Type B pancreatic cell (in vitro differentiated cells): ENCODE measurements at places on chromosomes 2 and 18. TPM values are rescaled to one million over a fixed set of nuclear protein-coding genes. Genes with fewer than 3 reads are reported as not detected.

DNA sequence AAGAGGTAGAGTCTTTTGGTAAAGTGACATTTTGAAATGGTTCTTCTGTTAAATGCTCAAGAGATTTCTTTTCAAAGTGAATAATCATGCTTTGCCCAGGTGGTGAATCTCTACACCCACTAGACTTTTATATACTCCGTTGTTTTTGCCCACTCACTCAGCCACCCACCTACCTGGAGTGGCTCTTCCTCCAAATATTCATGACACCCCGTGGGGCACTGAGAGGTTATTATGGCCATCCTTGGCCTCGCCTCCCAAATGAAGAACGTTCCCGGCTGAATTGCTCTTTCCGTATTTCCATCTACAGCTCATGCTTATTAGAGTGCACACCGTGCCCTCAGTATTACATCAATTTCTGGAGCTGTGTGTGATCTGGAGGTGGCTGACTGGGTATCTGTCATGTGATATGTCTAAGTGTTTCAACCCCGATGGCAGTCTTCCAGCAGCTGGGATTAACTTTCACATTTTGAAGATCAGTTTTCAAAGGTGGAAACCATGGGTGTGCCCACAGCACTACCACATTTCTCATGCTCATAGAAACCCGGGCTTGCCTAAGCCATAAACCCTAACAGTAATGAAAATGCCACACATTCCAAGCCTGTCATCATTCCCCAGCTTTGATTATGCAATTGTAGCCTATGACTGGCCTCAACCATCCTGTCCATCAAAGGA is 406.6 kb upstream of the MMADHC start:
- H3K4me3 ChIP-seq, result peak overlapping the region; percentile 56
- peak overlapping the region; percentile 89 for H3K27ac ChIP-seq
- DNase-seq, result no peak
- H3K36me3 ChIP-seq, result no peaks in the 10 kb centered on the region
- H3K27me3 ChIP-seq, result no peaks in the 10 kb centered on the region

DNA sequence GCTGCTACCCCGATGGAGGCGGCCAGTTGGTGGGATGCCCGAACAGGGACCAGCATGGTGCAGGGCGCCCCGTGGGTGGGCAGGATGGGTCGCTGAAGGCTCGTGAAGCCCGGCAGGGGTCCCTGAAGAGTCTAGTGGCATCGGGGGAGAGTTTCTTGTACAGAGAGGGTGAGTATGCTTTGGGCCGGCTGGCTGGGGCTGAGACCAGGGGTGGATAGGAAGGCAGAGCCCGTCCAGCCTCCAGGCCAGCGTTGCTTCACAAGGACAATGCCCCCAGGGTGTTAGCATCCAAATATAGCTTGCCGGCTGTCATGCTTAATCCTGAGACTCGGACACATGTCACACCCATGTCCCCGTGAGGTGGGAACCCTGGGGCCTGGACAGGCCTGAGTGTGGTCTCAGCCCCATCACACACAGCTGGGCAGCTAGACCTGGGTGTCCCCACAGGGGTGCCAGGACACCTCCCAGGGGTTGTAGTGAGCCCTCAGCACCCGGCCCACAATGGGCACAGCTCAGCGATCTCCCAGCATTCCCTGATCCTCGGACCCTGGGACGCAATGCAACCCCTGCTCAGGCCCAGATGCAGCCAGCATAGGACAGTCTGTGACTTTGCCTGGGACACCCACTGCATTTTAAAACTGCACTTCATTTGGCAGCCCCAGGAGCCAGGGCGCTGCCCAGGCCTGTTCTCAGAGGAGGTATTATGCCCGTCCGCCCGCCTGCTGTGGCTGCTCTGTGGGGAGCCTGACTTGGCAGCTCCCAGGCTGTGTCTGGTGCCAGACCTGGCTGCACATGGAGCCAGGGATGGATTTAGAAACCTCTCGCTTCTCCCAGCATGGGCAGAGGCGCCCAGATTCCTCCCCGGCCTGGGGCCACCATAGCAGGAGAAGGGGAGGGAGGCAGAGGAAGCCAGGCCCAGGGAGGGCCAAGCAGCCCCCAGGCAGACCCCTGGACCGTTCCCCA is 36.4 kb downstream of the RAMP1 start:
- H3K27ac ChIP-seq, result no peak overlapping the region
- no peaks in the 10 kb centered on the region for H3K27me3 ChIP-seq
- no peaks in the 10 kb centered on the region for H3K36me3 ChIP-seq
- no peak overlapping the region for H3K4me3 ChIP-seq
- peaks cover 11% of the 10 kb centered on the region for H3K4me1 ChIP-seq
- DNase-seq, result no peak

GRCh38 chr18:47912794-47913585 is 17.5 kb downstream of the SMAD2 start:
- peak overlapping the region; percentile 42 for H3K27ac ChIP-seq
- H3K4me3 ChIP-seq, result no peak overlapping the region
- peaks cover 17% of the 10 kb centered on the region for H3K36me3 ChIP-seq
- no peaks in the 10 kb centered on the region for H3K27me3 ChIP-seq
- DNase-seq, result no peak

DNA sequence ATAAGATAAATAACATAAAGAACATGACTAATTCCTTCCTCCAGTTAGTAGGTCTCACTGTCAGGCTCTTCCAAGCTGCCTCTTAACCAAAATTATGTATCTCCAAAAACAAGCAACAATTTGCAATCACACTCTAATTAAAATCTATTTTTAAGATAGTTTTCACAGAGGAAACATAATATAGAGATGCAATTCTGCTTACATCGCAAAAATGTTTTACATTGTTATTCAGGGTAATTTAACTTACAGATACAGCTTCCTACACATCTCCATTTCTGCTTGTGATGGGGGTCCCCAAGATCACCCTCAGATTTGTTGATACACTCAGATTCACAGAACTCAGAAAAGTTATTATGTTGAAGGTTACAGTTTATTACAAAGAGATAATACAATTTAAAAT is 115.5 kb downstream of the DSC3 start:
- no peak overlapping the region for H3K4me3 ChIP-seq
- H3K36me3 ChIP-seq, result no peaks in the 10 kb centered on the region
- peaks cover 3% of the 10 kb centered on the region for H3K27me3 ChIP-seq
- DNase-seq, result no peak

- DNase-seq, result no peak
- H3K4me1 ChIP-seq, result no peaks in the 10 kb centered on the region
- H3K36me3 ChIP-seq, result no peaks in the 10 kb centered on the region
- H3K4me3 ChIP-seq, result no peak overlapping the region
- peaks cover 22% of the 10 kb centered on the region for H3K27me3 ChIP-seq
Observed at GRCh38 chr2:126761981-126762878, 106.3 kb downstream of the GYPC start.

DNA sequence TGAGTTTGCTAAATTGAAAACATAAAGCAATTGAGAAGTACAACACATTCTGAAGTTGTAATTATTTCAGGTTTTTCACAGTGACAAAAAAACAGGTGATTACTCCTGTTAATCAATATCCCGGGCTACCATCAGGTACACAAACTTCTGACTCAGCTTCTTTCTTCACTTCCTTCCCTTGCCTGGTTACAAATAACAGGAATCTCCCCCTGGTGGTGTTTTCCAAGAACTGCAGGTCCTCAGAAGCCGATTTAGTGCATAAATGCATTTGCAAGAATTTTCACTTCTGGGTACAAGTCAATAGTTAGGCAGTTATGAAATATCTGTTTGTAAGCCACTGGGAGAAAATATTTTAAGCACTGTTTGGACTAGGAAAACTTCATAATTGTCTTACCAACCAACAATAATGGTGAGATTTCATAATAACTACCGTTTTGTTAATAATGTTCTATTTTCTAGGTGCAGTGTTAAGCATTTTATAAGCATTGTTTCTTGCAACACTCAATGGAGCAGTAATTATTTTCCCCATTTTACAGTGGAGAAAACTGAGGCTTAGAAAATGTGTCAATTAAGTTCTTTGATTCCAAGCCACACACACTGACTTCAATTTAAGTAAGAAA is 12.4 kb upstream of the GMCL1 start:
- H3K27ac ChIP-seq, result no peak overlapping the region
- H3K4me1 ChIP-seq, result peaks cover 5% of the 10 kb centered on the region
- no peak for DNase-seq
- H3K4me3 ChIP-seq, result no peak overlapping the region
- H3K36me3 ChIP-seq, result peaks cover 11% of the 10 kb centered on the region

DNA sequence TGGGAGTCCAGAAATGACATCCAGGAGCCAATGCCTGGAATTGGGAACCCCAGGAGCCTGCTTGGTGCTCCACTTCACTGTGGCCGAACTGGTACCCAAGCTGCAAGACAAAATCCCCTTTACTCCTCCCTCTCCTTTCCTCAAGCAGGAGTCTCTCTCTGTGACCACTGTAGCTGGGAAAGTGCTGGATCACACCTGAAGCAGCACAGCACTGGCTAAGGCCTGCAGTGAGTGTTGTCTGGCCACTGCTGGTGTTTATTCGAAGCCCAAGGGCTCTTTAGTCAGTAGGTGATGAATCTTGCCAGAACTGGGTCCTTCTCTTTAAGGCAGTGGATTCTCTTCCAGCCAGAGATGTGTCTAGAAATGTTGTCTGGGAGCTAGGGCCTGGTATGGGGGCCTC is 26.4 kb downstream of the STPG4 start:
- H3K36me3 ChIP-seq, result no peaks in the 10 kb centered on the region
- H3K4me1 ChIP-seq, result peaks cover 11% of the 10 kb centered on the region
- H3K27ac ChIP-seq, result no peak overlapping the region

DNA sequence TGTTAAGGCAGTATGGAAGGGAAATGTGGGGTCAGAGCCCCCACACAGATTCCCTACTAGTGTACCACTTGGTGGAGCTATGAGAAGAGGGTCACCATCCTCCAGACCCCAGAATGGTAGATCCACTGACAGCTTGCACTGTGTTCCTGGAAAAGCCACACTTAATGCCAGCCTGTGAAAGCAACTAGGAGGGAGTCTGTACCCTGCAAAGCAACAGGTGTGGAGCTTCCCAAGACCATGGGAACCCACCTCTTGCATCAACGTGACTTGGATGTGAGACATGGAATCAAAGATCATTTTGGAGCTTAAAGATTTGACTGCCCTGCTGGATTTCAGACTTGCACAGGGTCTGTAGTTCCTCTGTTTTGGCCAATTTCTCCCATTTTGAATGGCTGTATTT is 10.8 kb upstream of the SCN1A start:
- no peak overlapping the region for H3K4me3 ChIP-seq
- H3K27ac ChIP-seq, result no peak overlapping the region
- no peak for DNase-seq
- H3K27me3 ChIP-seq, result no peaks in the 10 kb centered on the region
- H3K4me1 ChIP-seq, result no peaks in the 10 kb centered on the region
- H3K36me3 ChIP-seq, result no peaks in the 10 kb centered on the region

The SLC9A2 gene
- 6.3 and 10.0 TPM in 2 replicates for total RNA-seq

The TXNL4A gene
- 103 and 126 TPM in 2 replicates for total RNA-seq

The LCT gene
- 2.8 and 7.2 TPM in 2 replicates for total RNA-seq

The KCNJ3 gene
- total RNA-seq, result 6.0 and 11.7 TPM in 2 replicates

The IL1RN gene
- total RNA-seq, result 11.0 and 20.5 TPM in 2 replicates

The LAMA3 gene
- total RNA-seq, result 9.4 and 15.3 TPM in 2 replicates

GRCh38 chr2:175914846-175915245 is 87.2 kb downstream of the LNPK start:
- DNase-seq, result no peak
- H3K36me3 ChIP-seq, result no peaks in the 10 kb centered on the region
- no peak overlapping the region for H3K27ac ChIP-seq
- peaks cover 3% of the 10 kb centered on the region for H3K27me3 ChIP-seq

- DNase-seq, result no peak
- H3K36me3 ChIP-seq, result no peaks in the 10 kb centered on the region
- peaks cover 14% of the 10 kb centered on the region for H3K4me1 ChIP-seq
- peaks cover 9% of the 10 kb centered on the region for H3K27me3 ChIP-seq
- no peak overlapping the region for H3K27ac ChIP-seq
- H3K4me3 ChIP-seq, result no peak overlapping the region
Observed at GRCh38 chr2:191165176-191165643, 14.4 kb upstream of the STAT4 start.
